Keratinocyte (primary cell): ENCODE measurements at places on chromosomes 1 and 21. TPM values are rescaled to one million over a fixed set of nuclear protein-coding genes. Genes with fewer than 3 reads are reported as not detected.

DNA sequence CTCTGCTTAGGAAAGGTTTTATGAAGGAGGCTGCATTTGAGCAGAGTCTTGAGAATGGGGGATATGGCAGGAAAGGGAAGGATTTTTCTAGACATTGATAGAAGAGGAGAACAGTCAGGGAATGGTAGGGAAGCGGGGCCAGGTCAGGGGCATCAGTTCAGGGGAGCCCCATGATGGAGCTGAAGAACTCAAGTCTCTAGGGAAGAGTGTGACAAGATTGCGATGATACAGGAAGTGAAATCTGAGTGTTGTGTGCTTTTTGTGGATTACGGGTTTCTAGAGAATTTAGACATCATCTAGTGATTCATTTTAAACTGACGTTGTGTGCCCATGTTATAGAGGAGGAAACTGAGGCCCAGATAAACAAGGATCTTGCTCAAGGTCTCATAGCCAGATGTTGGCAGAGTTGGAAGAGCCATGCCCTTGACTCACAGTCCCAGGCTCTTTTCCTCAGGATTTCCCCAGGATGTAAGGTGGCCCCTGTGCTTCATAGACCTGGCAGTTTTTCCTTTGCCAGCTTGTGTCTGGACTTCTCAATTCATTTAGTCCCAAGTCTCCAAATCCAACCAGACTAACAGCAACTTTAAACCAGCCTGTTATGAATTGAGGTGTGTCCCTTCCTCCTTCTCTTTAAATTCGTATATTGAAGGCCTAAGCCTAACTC, 130.3 kb downstream of the ROR1 start:
- no peak for DNase-seq

- peak; percentile 80 for DNase-seq
These were observed 11.8 kb upstream of the MARK1 start for GRCh38 chr1:220516014-220516721.

The DHRS3 gene
- polyA plus RNA-seq: 10.7 to 15.3 TPM (median 14.1 TPM) in 3 replicates

The NADK gene
- polyA plus RNA-seq: 54.0 to 59.9 TPM (median 54.8 TPM) in 3 replicates

- DNase-seq: peak; percentile 64
These were observed 6.6 kb upstream of the PEX19 start for GRCh38 chr1:160291248-160292220.

GRCh38 chr1:247077876-247078257, 744 bp downstream of the ZNF670 start:
- no peak for DNase-seq

The FBLIM1 gene
- 144 to 223 TPM (median 185 TPM) in 3 replicates for polyA plus RNA-seq

DNA sequence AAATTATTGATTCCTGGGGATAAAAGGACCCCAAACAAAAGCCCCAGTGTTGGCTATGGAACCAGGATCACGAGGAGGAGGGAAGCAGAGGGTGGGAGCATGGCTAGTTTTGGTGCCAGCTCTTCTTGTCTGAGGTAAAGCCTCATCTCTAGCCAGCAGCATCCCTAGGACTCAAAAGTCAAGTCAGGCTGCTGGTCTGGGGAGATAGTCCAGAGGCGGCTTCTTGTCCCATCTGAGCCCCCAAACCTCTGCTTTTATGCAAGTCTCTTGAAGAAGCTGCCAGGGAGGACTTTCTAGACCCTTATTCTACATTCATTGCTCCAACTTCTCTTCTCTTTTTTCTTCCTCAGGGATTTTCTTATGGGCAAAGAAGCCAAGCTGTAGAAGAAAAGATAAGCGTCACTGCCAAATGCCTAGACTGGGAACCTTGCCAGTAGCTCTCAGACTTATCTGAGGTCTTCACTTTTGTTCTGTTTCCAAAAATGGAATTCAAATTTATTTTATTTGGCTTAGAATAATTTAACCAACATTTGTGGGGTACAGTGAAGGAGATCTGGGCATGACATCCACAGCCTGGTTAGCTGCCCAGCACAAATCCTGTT, 6.9 kb upstream of the ANKRD35 start:
- no peak for DNase-seq

- DNase-seq: no peak
These were observed 167.7 kb downstream of the ACTL8 start for GRCh38 chr1:17922833-17923232.

DNA sequence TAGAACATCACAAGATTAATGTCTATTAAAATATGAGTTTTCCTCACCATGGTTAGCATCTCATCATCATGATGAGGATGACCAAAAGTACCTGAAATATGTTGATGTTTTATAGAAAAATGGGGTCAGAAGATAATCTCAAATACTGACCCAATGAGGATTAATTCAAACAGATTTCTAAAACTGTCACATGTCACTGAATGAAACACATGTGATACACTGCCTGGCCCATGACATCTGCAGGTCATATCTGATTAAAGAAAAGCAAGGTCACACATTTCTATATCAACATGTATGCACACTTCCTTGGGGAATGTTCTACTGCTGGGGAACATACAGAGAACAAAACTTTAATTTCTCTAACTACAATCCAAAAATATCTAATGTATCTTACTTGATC, 470.6 kb upstream of the ADGRL2 start:
- DNase-seq: no peak

DNA sequence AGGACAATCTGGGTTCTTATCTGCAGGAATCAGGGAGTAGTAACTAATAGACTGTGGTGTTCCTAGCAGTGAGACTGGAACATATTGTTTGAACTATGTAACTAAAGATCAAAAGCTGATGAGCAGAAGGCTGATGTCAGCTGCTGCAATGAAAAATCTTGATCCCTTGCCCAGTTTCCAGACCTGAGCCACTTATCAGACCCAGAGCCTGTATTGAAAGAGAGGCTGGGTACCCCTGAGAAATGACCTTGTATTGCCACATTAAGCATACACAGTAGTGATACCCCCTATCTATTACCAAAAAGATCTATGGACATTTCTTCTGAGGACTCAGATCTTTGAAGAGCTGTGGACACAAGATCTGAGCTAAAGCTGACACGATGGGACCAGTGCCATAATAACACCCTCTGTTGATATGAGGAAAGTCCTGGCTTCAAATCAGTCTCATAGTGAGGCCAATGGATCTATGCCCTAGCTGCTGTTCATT, 178.0 kb upstream of the GALNT2 start:
- DNase-seq: no peak

DNA sequence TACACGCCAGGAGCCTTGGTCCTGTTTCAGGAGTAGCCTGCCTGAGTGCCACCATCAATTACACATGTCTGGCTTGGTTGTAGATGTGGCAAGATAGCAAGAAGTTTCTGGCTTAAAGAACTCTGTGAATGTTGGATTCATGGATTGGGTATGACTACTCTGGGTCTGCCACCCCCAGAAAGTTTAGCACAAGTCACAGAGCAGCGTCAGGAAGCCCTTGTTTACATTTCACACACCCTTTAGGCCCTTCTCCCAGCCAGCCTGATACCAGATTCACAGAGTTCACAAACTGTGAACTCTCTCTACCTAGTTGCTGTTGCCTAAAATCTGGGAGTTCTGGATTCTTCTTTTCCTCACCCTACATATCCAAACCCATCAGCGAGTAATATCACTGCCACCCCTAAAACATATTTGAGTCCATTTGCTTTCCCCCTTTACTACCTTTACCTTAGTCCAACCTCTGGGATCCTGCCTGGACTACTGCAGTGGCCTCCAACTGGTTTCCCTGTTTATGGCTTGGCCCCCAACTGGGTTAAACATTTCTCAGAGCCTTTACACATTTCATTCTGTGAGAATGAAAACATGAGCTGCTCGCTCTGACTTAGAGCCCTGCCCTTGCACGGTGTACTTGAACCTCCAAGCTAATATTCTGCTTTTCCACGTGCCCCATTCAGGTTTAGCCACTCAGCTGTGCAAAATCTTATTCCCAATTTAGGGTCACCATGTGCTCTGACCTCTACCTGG, 4.1 kb upstream of the CCDC24 start:
- no peak for DNase-seq

The CELA3B gene
- not detected in 3 replicates for polyA plus RNA-seq

DNA sequence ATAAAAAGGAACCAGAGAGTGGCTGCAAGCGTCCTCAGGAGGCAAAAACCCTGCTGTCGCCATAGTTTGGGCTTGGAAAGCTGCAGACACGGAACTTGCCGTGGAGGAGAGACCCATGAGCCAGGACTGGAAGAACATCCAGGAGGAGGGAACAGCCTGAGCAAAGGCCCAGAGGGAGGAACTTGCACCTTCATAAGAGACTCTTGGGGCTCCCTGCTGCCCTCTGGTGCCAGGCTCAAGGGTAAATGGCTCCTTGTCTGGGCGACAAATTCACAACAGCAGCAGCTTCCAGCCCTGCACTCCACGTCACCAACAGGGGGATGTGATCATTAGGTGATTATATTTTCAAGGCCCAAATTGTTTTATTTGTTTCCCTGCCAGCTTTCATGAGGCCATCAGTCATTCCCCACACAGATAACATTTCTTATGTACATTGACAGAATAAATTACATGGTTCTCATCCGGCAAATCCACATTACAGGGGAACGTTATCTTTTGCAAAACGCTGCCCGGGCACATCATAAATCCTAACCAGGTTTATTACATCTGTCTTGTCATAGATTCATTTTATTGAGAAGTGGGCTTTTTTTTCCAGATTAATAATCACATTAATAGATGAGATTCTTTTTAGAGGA, 143.0 kb upstream of the GRIK3 start:
- DNase-seq: peak; percentile 28

DNA sequence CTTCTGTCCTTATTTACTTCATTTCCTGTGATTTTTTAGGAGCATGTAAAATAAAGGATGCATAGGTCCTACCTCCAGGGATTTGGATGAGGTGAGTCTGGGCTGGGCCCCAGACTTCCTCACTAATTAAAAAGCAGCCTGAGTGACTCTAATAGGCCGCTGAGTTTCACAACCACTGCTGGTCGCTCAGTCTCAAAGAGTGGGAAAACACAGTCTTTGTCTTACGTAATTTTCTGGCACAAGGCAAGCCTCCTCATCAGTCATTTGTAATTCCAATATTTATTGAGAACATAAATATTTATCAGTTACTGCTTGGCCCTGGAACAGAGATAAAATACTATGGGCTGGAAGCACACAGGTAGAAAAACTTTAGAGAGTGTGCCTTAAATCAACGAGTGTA, 195.4 kb upstream of the RUNX1 start:
- no peak for DNase-seq

The S100A7A gene
- polyA plus RNA-seq: 0.01 TPM in 1 of 3 replicates, not detected in the others

- DNase-seq: no peak
These were observed 236.9 kb upstream of the VAMP3 start for GRCh38 chr1:7534061-7534825.

DNA sequence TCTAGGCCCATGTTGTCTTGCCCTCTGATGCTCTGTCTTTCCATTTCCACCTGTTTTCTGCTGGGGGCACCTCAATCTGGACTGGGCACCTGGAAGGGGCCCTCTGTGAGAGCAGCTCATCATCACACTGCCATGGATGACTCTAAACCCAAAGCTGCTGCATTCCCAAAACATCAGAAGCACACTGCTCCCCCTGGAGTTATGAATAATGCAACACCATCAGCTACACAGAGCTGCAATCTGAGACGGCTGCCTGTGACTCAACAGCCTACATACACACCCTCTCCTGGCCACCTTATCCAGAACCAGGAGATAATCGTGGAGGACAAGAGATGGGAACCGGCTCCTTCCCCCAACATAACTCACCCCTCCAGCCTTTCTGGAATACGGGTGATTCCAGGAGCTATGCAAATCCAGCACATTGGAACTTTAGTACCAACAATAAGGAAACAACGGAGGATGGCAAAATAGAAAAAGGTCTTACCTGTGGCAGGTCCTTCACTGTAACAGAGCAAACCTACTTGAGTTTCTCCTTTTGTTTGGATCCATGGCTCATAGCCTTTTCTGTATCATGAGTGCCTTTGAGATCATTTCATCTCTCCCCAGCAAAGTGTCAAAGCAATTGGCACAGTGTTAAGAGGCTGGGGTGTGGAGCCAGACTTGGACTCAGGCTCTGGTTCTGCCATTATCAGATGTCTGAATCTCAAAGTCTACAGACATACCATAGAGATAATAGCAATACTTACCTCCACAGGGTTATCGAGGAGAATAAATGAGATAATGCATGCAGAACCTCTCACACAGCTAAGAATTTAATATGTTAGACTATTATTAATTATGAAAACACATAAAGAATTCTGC, 29.3 kb downstream of the AK2 start:
- peak; percentile 70 for DNase-seq

The KRTAP10-3 gene
- not detected in 3 replicates for polyA plus RNA-seq

GRCh38 chr1:111505641-111506119, 2.2 kb upstream of the ADORA3 start:
- no peak for DNase-seq

The MNDA gene
- not detected in 3 replicates for polyA plus RNA-seq

DNA sequence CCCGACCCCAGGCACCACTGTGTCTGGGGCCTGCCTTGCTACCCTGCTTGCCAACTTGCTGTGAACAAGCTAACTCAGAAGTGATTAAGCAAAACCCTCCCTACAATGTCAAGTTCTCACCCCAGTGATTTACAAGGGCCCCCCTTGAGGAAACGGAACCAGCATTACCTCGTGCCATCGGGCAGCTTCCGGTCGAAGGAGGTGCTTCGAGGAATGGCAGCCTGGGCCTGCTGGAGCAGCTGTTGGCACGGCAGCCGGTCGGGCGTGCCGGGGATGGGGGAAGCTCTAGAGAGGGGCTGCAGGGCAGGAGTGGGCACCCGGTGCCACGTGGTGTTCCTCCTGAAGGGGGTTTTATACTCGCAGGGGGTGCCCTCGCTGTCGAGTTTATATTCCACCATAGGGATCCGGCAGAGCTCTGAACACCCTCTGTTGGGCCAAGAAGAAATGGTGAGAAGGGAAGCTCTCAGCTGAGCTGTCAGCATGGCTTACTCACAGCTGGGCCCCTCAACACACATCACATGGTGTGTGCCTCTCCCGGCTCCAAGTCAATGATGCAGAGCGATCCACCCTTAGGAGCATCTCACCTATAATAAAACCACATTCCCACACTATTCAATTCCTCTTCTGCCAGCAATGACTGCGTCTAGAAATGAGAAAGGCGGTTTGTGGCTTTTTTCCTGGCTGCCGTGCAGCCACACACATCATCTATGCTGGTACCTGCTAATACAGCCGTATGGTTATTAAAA, 184.4 kb downstream of the SIPA1L2 start:
- no peak for DNase-seq

DNA sequence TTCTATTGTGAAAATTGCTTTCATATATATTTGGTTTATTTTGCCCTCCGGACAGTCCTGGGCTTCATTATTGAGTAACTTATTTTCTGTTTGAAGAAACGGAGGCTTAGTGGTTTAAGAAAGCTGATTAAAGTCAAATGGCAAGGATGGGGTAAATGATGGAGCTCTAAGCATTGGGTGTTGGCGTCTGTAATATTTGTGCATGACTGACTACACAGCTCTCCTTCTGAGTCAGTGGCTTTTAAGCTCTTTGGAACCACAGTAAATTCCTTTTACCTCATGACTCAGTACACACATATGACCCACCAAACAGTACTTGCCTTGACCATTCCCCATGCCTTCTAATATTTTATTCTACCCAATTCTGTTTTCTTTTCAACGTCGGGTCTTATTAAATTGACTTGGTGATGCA, 21.0 kb downstream of the B3GALT5 start:
- DNase-seq: no peak
